Mesothelial cell of epicardium (in vitro differentiated cells): ENCODE measurements at places on chromosomes 12 and 14.

DNA sequence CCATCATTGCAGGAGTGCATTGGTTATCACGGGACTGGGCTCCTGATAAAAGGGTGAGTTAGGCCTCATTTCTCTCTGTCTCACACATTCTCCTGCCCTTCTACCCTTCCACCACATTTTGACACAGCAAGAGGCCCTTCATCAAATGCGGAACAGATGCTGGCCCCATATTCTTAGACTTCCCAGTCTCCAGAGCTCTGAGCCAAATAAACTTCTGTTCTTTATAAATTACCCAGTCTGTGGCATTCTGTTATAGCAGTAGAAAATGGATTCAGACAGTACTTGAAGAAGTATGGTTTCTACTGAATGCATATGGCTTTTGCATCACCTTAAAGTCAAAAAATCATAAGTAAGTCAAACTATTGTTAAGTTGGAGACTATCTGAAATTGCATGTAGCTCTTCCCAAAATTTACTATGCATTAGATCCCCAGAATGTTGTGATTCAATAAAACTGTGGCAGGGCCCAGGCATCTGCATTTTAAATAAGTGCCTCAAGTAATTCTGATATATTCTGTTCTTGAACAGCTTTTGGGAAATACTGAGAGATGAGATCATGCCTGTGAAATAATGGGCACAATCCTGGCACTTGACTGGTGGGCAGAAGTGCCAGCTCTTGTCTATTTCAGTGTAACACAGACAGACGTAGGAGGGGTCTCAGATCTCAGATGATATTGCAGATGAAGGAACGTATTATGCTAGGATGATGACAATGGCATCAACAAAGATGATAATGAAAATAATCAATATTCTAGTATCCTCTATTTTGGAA is 68.2 kb downstream of the E2F7 start:
- DNase-seq = no peak

DNA sequence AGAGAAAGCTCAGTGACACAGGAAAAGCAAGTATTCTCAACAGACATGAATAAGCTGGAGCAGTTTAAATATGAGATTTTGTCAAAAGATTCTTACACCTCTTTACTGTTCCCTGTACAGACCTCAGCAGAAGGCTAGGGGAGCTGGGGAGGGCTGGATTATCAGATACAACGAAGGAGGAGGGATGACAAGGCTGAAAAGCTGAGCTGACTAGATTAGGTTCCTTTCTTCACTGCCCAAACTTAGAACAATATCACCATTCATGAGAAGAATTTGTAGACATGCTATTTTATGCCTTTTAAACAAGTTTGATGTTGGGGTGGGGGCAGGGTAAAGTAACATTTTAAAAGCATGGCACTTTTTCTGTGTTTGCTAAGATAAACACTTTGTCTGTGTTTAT is 611.1 kb downstream of the AACS start:
- DNase-seq = no peak

- DNase-seq = no peak
These were observed 10.3 kb downstream of the KRT7 start for GRCh38 chr12:52243259-52243855.

GRCh38 chr14:99192830-99193229 is 79.2 kb downstream of the BCL11B start:
- no peak for DNase-seq

DNA sequence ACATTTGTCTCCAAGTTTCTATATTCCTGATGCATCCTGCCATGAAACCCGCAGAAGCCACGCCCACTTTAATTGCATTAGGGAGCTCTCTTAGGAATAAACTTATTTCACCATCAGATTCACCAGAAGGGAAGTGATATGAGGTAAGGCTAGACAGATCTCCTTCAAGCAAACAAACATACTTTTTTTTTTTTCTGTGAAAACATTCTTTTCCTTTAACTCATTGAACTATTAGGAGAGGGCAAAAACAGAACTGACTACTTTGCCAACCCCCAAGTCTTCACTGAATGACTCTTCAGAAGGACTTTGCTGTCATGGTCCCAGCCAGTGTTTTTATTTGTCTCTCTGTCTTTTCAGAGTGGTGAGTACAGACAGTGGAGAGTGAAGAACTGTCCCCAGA is 48.4 kb downstream of the GTF2A1 start:
- no peak for DNase-seq

GRCh38 chr12:76266797-76267196 is 81.4 kb downstream of the BBS10 start:
- no peak for DNase-seq

DNA sequence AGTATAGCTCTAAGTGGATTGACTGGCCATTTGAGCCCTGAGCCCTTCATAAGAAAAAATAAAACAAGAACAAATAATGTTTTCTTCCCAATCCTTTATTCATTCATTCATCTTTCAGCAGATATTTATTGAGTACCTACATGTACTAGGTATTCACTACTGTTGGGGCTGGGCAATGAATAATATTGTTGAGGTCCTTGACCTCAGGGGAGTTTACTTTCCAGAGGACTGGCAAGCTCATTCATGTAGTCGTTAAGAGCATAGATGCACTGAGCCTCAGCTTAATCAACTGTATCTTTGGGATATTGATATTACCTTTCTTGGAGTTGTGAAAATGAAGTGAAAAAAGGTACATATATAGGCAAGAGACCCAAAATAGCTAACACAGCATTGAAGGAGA is 7.6 kb downstream of the CFAP54 start:
- DNase-seq = no peak

- peak; percentile 65 for DNase-seq
These were observed 10.1 kb upstream of the RTRAF start for GRCh38 chr14:51979088-51979709.
